ENCODE measurements at places on chromosomes 5 and 9. TPM values are rescaled to one million over a fixed set of nuclear protein-coding genes. Genes with fewer than 3 reads are reported as not detected.

The ANKRD20A1 gene
- not detected for total RNA-seq

DNA sequence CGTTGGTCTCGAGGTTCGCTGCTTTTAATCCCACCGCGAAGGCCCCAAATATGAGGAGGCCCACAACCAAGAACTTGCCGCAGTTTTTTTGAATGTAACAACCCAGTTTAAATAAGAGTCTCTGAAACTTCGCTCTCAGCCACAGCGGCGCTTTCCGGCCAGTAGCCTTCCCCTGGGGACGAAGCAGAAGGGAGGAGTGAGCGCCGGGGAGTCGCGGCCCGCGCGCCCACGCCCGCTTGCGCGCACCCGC is 10.4 kb downstream of the PTCH1 start:
- peaks cover 28% of the 10 kb centered on the region for H3K27me3 ChIP-seq
- peak overlapping the region; percentile 96 for H3K27ac ChIP-seq
- peaks cover 4% of the 10 kb centered on the region for H3K36me3 ChIP-seq
- DNase-seq: peak; percentile 50

DNA sequence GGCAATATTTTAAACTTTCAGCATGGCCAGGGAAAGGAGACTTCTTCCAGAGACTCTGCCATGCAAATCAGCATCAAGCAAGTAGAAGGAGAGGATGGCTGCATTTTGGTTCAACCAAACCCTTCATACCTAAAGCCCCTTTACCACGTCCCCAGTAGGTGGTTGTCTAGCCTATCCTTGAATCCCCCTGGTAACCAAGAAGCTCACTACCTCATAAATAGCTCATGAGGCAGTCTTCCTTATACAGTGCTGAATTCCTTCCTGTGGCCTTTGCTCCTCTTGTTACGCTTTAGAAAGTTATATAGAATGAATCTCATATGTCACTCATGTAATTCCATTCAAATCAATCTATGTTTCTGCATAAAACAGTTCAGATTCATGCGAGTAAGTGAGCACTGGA is 289.5 kb upstream of the SLC30A5 start:
- H3K4me1 ChIP-seq: no peaks in the 10 kb centered on the region
- no peak for DNase-seq
- H3K27me3 ChIP-seq: no peaks in the 10 kb centered on the region
- H3K27ac ChIP-seq: no peak overlapping the region
- H3K36me3 ChIP-seq: no peaks in the 10 kb centered on the region

GRCh38 chr9:89052470-89053097 is 61.3 kb downstream of the S1PR3 start:
- H3K36me3 ChIP-seq: no peaks in the 10 kb centered on the region
- peaks cover 3% of the 10 kb centered on the region for H3K4me1 ChIP-seq
- no peak overlapping the region for H3K4me3 ChIP-seq
- no peaks in the 10 kb centered on the region for H3K27me3 ChIP-seq
- no peak for DNase-seq

GRCh38 chr5:137752905-137753690 is 1.1 kb downstream of the HNRNPA0 start:
- peak overlapping the region; percentile 100 for H3K4me3 ChIP-seq
- H3K27ac ChIP-seq: peak overlapping the region; percentile 100
- peaks cover 8% of the 10 kb centered on the region for H3K4me1 ChIP-seq
- peak; percentile 59 for DNase-seq
- H3K36me3 ChIP-seq: peaks cover 5% of the 10 kb centered on the region

The FGF18 gene
- total RNA-seq: 26.3 TPM

The PCDHGB5 gene
- total RNA-seq: 9.3 TPM

The PTPN3 gene
- 1.6 TPM for total RNA-seq

GRCh38 chr5:171367424-171368370 is 20.0 kb upstream of the NPM1 start:
- H3K27ac ChIP-seq: no peak overlapping the region
- H3K27me3 ChIP-seq: no peaks in the 10 kb centered on the region
- H3K4me3 ChIP-seq: no peak overlapping the region

The NUDT12 gene
- total RNA-seq: 10.9 TPM

DNA sequence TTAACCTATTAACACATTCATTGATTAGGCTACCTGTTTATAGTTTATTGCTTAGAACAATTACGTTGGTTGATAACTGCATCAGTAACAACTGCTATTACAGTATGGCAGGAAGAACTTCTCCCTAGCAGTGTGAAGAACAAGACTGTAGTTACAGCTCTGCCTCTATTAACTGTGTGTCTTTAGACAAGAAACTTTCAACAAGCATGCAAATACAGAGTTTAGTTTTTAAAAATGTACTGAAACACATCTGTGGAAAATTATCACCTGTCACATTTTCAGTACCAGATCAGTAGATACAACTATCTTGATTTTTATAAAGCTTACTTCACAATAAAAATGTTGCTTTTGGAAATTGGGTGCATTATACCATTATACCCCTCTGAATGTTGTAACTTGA is 22.2 kb downstream of the ELL2 start:
- DNase-seq: no peak
- no peak overlapping the region for H3K4me3 ChIP-seq
- H3K4me1 ChIP-seq: peaks cover 17% of the 10 kb centered on the region
- peaks cover 4% of the 10 kb centered on the region for H3K36me3 ChIP-seq
- no peak overlapping the region for H3K27ac ChIP-seq

The FOXD4L4 gene
- 0.20 TPM for total RNA-seq

The MAST4 gene
- 11.5 TPM for total RNA-seq

DNA sequence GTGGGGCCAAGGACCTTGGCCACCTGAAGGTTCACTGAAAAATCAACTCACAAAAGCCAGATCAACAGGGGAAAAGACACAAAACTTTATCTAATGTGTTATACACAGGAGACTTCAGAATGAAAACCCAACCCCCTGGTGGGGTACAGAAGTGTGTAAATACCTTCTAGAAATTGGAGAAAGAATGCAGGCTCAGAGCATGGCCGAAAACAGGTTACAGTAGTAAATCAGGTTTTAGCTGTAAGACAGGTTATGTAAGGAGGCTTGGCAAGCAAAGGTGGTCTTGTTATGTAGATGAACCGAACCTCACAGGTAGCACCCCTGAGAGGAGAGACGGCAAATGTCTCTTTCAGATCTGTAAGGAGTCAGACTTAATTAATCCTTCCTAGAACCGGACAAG is 10.0 kb downstream of the CEMIP2 start:
- peak overlapping the region; percentile 52 for H3K27ac ChIP-seq

Measured in glutamatergic neuron (in vitro differentiated cells).